ENCODE measurements at places on chromosomes 7 and 10.

GRCh38 chr10:77866598-77866997 lies 60.0 kb downstream of the DLG5 start:
- DNase-seq, result no peak

- no peak for DNase-seq
Observed at GRCh38 chr10:70664702-70665195, 7.6 kb upstream of the ADAMTS14 start.

DNA sequence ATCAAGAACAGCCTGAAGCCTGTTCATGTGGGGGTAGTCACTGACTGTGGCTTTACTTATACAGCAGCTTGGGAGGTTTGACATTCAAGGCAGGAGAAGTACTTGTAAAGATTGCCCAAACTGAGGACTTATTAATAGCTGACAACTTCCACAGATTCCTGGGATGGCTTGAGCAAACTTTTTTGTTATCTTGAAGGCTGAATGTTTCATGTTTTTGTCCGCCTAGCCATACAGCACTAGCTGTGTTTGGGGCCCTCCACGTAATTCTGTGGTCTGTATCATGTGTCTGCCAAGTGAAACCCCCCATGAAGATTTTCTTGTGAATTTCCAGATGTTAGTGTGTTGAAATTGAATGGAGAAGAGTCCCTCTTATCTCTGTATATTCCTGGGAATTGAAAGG lies 38.6 kb downstream of the FAS start:
- DNase-seq, result no peak

- no peak for DNase-seq
Observed at GRCh38 chr10:84987039-84987438, 658.6 kb downstream of the CCSER2 start.

DNA sequence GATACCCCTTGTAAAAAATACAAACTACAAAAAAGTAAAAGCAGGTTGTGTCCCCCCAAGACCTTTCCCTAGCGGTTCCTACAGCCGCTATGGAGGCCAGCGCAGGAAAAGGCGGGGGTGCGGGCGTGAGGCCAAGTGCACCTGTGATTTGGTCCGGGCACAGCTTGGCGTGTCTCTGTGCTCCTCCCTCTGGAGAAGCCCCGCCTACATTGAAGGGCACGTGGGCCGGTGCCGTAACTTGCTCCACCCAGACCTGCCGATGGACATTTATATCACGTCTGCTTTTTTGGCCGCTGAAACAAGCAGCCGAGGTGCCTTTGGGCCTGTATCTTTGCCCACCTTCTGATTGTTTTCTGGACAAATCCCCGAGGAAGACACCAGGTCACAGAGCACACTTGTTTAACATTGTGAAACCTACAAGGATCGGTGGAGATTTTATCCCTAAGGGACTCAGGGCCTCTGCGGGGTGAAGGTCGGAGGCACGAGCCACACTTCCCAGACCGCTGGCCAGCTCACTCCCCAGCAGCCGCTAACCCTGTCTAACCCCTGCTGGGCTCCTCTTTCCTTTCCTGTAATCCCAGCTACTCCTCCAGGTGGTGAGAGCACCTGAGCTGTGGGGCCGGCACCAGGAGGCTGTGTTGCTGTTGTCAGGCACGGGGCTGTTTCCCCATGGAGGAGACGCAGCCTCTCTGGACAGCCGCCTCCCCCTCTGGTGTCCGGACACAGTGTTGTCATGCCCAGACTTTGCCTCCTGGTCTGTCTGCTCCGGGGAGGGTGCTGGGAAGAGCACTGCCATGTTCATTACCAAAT lies 18.8 kb upstream of the INPP5A start:
- DNase-seq, result no peak

All from stimulated activated CD8-positive, alpha-beta memory T cell treated with anti-CD3 and anti-CD28 coated beads, Interleukin-4, amount 100 ng/mL, for 4 hours (primary cell).